ENCODE measurements at places on chromosomes 1 and 21. TPM values are rescaled to one million over a fixed set of nuclear protein-coding genes. Genes with fewer than 3 reads are reported as not detected.

The PLPPR5 gene
- polyA plus RNA-seq = not detected

The ADGRL4 gene
- polyA plus RNA-seq = not detected

The APOBEC4 gene
- polyA plus RNA-seq = not detected

The ETV3L gene
- not detected for polyA plus RNA-seq

The TCHHL1 gene
- polyA plus RNA-seq = not detected

The HES3 gene
- polyA plus RNA-seq = not detected

The PRR9 gene
- polyA plus RNA-seq = not detected

The ISG15 gene
- polyA plus RNA-seq = 354 TPM

The AADACL3 gene
- not detected for polyA plus RNA-seq

The SUSD4 gene
- not detected for polyA plus RNA-seq

DNA sequence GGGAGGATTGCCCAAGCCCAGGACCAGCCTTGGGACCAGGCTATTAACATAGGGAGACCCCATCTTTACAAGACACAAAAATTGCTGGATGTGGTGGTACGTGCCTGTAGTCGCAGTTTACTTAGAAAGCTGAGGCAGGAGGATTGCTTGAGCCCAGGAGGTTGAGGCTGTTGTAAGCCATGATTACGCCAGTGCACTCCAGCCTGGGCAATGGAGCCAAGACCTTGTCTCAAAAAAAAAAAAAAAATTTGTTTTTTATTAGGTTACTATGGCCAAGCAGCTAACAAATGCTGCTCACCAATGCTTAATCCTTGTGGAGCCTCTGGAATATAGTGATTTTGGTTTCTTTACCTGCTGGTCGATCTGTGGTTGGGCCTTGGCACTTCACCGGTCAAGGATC is 8.8 kb downstream of the ARID1A start:
- H3K27ac ChIP-seq = no peak overlapping the region
- H3K27me3 ChIP-seq = no peaks in the 10 kb centered on the region
- no peaks in the 10 kb centered on the region for H3K36me3 ChIP-seq
- no peak for DNase-seq
- H3K4me3 ChIP-seq = peak overlapping the region; percentile 23

DNA sequence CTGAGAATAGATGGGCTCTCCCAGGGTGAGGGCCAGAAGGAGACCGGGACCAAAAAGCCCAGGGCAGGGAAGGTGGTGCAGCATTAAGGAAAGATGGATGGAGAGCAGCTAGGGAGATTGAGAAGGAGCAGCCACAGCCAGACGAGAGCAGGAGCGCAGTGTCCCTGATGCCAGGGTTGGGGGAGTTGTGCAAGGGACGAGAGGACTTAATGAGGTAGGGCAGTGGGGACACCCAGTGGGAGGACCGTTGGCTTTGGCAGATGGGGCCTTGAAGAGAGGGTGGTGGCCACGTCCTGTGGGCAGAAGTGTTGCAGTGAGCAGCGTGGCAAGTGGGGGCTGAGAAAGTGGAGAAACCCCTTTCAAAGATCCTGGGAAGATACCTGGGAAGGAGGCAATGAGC is 38.0 kb upstream of the KDM4A start:
- no peaks in the 10 kb centered on the region for H3K27me3 ChIP-seq
- DNase-seq = no peak
- H3K27ac ChIP-seq = no peak overlapping the region
- peak overlapping the region; percentile 4 for H3K4me3 ChIP-seq
- no peaks in the 10 kb centered on the region for H3K36me3 ChIP-seq
- no peaks in the 10 kb centered on the region for H3K4me1 ChIP-seq

GRCh38 chr1:170697316-170697715 is 33.4 kb downstream of the PRRX1 start:
- peaks cover 2% of the 10 kb centered on the region for H3K27me3 ChIP-seq
- no peaks in the 10 kb centered on the region for H3K36me3 ChIP-seq
- H3K4me3 ChIP-seq = no peak overlapping the region
- H3K4me1 ChIP-seq = no peaks in the 10 kb centered on the region
- H3K27ac ChIP-seq = no peak overlapping the region
- DNase-seq = no peak

GRCh38 chr1:153957744-153958110 is 685 bp downstream of the CRTC2 start:
- DNase-seq = peak; percentile 51
- H3K4me1 ChIP-seq = peaks cover 52% of the 10 kb centered on the region
- peak overlapping the region; percentile 99 for H3K4me3 ChIP-seq
- H3K36me3 ChIP-seq = peaks cover 17% of the 10 kb centered on the region
- H3K27ac ChIP-seq = peak overlapping the region; percentile 95

GRCh38 chr1:59765011-59765730 is 49.6 kb upstream of the HOOK1 start:
- H3K4me1 ChIP-seq = no peaks in the 10 kb centered on the region
- no peak for DNase-seq
- no peak overlapping the region for H3K4me3 ChIP-seq
- no peak overlapping the region for H3K27ac ChIP-seq

DNA sequence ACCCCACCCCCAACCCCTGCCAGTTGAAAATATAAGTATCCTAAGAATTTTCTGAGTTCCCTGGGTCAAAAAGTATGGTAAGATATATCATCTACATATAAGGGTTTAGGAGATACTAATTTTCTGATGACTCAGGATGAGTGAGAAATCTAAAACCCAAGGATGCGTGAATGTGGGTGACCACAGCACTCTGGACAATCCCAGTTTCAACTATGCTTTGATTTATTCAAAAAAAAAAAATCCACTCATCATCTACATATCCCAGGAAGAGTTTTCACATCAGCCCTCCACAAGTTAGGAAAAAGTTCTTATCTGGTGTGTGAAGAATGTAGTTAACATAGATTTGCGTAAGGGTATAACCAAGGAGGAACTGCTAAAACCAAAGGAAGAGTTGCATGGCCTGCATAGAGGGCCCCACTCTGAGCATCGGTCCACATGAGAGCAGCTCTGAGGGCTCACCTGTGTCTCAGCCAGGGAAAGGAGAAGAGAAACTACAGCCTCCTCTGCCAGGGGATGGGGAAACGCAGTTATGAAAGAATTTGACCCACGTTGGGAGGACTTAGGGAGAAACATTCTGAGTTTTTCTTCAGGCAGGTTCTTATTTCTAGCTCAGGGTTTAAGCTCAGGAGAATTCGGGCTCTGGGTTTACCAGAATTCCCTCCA is 18.8 kb downstream of the LAMB3 start:
- H3K4me3 ChIP-seq = no peak overlapping the region
- no peaks in the 10 kb centered on the region for H3K4me1 ChIP-seq
- peaks cover 3% of the 10 kb centered on the region for H3K27me3 ChIP-seq
- no peaks in the 10 kb centered on the region for H3K36me3 ChIP-seq
- no peak overlapping the region for H3K27ac ChIP-seq

- H3K36me3 ChIP-seq = peaks cover 15% of the 10 kb centered on the region
- H3K27ac ChIP-seq = no peak overlapping the region
- H3K27me3 ChIP-seq = peaks cover 6% of the 10 kb centered on the region
- H3K4me1 ChIP-seq = peaks cover 39% of the 10 kb centered on the region
- peak overlapping the region; percentile 98 for H3K4me3 ChIP-seq
Measured at GRCh38 chr1:23366598-23366997, 3.0 kb downstream of the ZNF436 start.

DNA sequence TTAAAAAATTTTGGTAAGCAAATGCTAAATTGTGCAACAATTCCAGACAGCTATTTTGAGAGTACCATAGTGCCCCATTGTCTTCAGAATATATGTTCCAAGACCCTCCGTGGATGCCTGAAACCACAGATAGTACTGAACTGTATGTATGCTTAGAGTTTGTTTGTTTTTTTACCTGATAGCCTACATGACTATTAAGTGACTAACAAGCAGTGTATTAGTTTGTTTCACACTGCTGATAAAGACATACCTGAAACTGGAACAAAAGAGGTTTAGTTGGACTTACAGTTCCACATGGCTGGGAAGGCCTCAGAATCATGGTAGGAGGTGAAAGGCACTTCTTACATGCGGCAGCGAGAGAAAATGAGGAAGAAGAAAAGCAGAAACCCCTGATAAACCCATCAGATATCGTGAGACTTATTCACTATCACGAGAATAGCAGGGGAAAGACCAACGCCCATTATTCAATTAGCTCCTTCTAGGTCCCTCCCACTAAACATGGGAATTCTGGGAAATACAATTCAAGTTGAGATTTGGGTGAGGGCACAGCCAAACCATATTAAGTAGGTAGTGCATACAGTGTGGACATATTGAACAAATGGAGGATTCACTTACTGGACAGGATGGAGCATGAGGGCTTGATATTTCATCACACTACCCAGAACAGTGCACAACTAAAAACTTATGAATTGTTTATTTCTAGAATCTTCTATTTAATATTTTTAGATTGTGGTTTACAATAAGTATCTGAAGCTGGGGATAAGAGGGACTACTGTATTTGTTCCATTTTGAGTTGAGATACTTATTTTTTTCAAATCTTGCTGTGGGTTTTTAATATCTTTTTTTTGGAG is 78.5 kb downstream of the LHX9 start:
- no peaks in the 10 kb centered on the region for H3K4me1 ChIP-seq
- H3K4me3 ChIP-seq = no peak overlapping the region
- H3K27ac ChIP-seq = no peak overlapping the region
- peaks cover 5% of the 10 kb centered on the region for H3K27me3 ChIP-seq
- DNase-seq = no peak

DNA sequence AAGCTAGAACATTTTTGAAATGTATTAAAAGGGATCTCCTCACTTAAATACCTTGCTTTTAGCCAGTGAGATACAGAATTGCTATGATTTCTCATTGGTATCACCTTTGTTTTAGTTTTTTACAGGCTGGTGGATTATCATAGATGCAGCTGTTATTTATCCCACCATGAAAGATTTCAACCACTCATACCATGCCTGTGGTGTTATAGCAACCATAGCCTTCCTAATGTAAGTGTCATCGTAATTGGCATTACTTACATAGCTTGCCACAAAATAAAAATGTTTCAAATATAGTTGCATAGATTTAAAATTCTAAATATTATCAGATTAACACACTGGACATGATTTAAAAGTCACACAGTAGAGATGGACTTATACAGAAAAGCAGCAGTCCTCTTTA is 4.7 kb downstream of the TMEM50A start:
- no peak for DNase-seq
- H3K27ac ChIP-seq = no peak overlapping the region
- H3K4me3 ChIP-seq = no peak overlapping the region
- H3K27me3 ChIP-seq = peaks cover 15% of the 10 kb centered on the region
- H3K4me1 ChIP-seq = peaks cover 34% of the 10 kb centered on the region

DNA sequence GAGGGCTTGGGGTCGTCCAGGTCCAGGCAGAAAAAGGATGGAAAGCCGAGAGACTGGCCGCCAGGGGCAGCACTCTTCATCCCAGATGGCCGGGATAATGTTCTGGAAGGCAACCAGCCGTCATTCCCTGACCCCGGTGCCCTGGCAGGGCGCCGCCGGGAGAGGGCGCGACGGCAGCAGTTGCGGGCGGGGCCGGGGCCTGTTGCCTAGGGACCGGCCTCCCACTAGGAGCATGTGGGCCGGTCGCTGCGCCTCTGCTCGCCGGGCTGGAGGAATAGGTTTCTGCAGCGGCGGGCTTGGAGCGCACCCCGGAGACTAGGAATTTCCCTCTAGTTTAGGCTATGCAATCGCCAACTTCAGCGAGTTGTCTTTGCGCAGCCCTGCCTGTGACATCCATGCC is 11.0 kb downstream of the DMRTB1 start:
- DNase-seq = no peak
- H3K27ac ChIP-seq = no peak overlapping the region
- H3K4me3 ChIP-seq = no peak overlapping the region
- no peaks in the 10 kb centered on the region for H3K27me3 ChIP-seq

GRCh38 chr1:25802915-25803314 is 2.9 kb downstream of the SELENON start:
- no peak overlapping the region for H3K27ac ChIP-seq
- peaks cover 9% of the 10 kb centered on the region for H3K4me1 ChIP-seq
- H3K36me3 ChIP-seq = peaks cover 4% of the 10 kb centered on the region

DNA sequence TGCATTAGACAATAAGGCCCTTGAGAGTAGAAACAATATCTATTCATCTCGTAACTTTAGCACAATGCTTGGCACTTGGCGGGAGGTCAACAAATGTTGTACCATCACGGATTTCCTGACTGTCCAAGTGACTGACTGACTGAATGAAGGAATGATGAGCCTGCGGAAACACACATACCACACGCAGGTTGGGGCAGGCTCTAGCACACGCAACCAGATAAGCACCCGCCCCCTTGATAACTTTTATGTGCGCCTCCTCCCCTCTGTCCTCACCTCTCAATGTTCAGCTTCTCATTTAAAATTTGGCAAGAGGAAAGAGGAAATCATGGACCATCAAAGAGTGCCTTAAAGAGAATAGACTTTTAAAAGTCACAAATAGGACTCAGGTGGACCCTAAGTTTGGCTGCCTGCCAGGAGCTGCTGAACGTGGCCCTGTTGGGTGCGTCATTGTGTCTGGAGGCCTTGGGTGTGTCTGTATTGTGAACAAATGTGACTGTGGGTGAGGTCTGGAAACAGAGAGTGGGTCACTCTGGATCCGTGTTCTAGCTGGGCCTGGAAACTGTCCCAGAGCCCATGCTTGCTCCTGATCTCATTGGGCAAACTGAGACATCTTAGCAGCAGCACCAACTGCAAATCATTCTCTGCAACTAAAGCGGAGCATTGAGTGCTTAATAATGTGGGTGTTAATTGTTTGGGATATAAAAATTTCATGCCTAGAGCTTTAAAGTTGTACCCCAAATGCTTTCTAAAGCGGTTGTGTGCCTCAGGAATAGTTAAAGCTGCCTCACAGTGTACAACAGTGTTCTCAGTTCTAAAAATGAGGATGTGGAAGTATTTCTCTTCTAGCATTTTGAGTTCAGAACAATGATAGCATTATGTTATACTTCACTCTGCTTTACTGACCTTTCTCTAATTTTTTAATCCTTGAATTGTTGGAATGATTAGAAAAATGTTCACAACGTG is 47.6 kb upstream of the ABCG1 start:
- no peak overlapping the region for H3K4me3 ChIP-seq
- no peak overlapping the region for H3K27ac ChIP-seq
- H3K4me1 ChIP-seq = peaks cover 4% of the 10 kb centered on the region
- DNase-seq = no peak
- no peaks in the 10 kb centered on the region for H3K36me3 ChIP-seq

DNA sequence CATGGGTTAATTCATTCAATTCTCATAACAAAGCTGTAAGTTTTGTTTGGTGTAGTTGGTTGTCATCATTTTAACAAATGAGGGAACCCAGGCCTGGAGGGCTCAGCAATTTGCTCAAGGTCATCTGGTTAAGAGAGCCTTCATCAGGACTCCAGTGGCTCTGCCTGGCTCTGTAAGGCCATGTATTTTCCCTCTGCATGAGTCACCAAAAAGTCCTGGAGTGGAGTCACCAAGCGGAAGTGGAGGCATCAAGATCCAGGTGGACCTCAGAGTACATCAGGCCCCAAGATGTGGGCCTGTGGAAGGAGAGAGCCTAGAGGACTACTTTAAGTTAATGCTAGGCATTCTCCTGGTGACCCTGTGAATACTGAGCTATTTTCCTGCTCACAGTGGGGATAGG is 30.0 kb upstream of the RBM15 start:
- DNase-seq = no peak
- H3K27ac ChIP-seq = no peak overlapping the region
- no peaks in the 10 kb centered on the region for H3K27me3 ChIP-seq
- H3K4me3 ChIP-seq = no peak overlapping the region
- H3K4me1 ChIP-seq = no peaks in the 10 kb centered on the region

Data from immature natural killer cell (primary cell).